ENCODE measurements at places on chromosomes 4 and X. TPM values are rescaled to one million over a fixed set of nuclear protein-coding genes. Genes with fewer than 3 reads are reported as not detected.

The IL2 gene
- not detected for total RNA-seq

The BTK gene
- 0.43 TPM for total RNA-seq

The ZCCHC12 gene
- total RNA-seq = not detected

The RAB9B gene
- 0.38 TPM for total RNA-seq

Data from pancreas (tissue), 10 donors.